ENCODE measurements at places on chromosomes 3 and 15.

- peak; percentile 74 for DNase-seq
Observed at GRCh38 chr3:8629151-8630021, 15.2 kb downstream of the SSUH2 start.

DNA sequence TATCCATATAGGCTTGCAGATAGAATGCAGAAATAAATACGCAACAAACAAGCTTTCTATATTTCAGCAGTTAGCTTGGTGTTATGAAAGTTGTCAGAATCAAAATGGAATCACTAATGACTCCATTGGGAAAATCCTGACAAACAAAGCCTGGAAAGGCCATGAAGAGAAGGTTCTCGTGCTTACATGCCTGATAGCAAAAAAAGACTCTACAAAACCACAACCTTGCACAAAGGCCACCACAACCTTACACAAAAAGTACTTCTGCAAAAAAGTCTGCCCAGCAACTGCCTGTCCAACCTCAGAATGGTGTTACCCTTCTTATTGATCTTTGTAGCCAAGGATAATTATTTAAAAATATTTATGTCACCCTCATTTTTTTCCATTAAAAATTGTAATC, 14.4 kb upstream of the PLSCR1 start:
- no peak for DNase-seq

GRCh38 chr15:60535743-60536142, 56.8 kb upstream of the ICE2 start:
- no peak for DNase-seq

- DNase-seq, result no peak
Observed at GRCh38 chr15:62412686-62413085, 247.6 kb upstream of the C2CD4B start.

- no peak for DNase-seq
Observed at GRCh38 chr3:152885076-152885475, 50.1 kb downstream of the P2RY1 start.
